ENCODE measurements at places on chromosomes 4 and X.

DNA sequence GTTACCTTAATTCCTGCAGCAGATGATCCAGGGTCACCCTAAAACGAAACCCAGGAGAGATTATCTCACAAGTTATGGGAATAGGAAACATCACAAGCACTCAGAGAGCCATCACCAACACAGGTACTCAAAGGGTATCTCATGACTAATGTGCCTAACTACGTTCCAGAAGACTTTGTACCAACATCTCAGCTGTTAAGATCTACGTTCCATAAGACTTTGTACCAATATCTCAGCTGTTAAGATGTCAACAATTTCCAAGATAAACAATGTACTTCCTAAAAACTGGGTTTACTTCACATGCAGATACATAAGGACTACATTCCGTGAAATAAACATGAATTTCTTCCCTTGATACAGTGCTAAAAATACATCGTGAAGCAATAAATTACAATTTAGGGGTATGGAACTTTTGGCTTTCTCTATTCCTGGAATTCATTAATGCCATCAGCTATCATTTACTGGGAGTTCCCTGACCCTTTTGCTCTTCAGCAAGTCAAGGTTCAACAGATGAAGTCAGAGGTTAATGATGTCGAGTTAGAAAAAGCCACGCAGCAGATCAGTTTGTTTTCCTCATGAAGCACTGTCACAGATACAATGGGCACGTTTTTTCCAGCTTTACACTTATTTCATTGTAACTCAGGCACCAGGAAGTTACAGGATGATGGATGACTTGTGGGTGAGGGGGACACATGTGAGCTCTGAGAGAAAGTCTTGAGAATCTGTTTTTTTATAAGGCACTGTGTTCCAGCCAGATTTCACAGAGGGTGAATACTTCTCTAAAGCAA, 127.0 kb upstream of the ETNPPL start:
- no peak for DNase-seq

DNA sequence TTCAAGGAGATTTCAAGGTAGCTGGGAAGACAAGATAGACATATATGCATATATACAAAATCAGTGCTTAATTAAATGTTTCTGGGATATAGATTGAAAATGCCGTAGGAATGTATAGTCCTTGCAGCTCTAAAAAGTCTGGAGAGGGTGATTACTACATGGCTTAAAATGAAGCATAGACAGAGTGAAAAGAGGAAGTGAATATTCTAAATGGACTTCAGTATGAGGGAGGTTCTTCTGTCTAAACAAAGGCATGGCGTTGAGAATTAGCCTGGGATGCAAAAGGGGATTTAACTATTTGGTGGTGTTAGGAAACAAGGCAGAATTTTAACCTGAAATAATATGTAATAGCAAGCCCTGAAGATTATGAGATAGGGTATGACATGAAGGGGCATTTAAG, 141.5 kb upstream of the FRMPD4 start:
- DNase-seq, result no peak

DNA sequence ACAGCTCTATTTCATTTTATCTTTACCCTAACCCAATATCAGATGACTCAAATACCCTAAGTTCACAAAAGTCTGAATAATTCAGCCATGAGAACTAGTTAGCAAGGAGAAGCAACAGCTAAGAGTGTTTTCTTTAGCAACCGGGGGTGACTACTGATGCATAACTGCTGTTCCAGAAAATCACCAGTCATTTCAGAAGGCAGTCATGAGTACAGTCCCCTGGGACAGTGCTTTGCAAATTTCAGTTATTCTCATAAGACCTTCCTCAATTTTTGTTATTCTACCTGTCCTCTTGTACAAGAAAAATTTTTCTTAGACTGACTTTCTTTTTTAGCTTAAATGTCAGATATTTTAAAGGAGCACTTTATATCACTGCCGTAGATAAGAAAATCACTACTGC, 16.4 kb downstream of the BANK1 start:
- DNase-seq, result peak; percentile 85

GRCh38 chrX:148661035-148661434, 160.6 kb downstream of the AFF2 start:
- no peak for DNase-seq

GRCh38 chr4:66091786-66092185, 421.5 kb upstream of the EPHA5 start:
- no peak for DNase-seq

DNA sequence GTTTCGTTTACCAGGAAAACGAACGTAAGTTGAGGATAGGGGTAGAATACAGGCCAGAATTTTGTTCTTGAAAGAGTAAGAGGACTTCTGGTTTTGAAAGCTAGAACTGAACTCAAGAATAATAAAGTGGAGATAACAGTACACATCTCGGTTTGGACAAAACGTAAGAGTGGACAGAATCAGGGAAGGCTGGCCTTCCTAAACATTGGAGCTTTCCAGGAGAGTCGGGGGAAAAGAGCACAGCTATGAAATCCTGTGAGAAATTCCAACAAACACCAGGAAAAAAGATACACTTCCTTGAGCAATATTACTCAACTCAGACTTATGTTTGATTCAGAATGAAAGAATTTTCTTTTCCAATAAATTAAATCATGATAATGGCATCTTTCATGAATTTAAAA, 1.2 kb downstream of the CTSO start:
- peak; percentile 29 for DNase-seq

- DNase-seq, result no peak
These were observed 6.8 kb downstream of the MSX1 start for GRCh38 chr4:4866124-4866865.

- no peak for DNase-seq
These were observed 51.5 kb upstream of the GPRIN3 start for GRCh38 chr4:89358935-89359638.

DNA sequence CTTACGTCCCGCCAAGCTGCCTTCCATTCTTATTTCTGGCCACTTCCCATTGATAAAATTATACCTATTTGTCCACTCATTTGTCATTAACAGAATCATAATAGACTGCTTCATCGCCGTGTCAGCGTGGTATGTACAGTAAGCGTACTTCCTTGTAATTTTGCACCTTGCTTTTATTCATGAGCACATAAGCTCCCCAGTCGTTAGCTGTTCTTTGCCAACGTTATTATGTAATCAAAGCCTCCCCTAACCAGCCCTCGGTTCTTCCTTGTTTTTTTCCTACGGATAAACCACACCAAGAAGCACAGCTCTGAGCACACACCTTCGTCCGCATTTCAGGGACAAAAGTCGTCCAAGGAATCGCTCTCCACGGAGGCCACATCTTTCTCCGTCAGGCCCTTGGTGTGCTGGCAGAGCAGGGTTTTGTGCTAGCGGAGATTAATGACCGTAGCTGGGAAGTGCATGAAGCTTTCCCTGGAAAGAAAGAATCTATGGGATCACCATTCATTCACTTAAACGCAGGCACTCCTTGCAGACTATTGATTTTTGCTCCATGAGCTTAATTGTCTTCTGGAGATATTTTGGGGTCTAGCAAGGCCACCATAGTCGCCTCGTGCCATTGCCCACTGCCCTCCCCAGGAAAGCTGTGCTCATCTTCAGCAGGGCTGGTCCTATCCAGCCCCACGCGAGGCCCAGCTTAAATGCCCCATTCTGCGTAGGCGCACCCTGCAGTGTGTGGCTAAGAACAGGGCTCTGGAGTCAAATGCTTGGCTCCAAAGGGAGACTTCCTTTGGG, 200.9 kb upstream of the PSAPL1 start:
- no peak for DNase-seq

DNA sequence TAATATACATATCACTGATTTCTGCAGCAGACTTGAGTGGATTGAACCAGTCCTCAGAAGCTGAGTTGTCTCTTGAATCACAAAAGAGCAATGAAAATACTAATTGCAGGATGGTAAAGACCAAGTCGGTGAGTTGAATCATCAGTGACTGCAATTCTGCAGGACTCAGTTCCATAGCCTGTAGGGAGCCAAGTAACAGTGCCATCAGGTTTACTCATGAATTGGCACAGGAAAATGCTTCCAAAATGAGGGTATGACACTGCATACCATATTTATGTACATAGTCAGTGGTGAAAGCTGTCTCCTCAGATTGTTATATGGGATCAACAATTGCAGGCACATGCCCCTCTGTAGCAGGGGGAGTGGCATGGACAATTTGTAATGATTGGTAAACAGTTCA, 192.8 kb downstream of the CCNG2 start:
- peak; percentile 32 for DNase-seq

GRCh38 chr4:133555671-133556070, 406.6 kb downstream of the PCDH10 start:
- DNase-seq, result no peak
